NCI-H1092 (cell line): ENCODE measurements at places on chromosomes 4 and X.
A peak's percentile ranks its signal among the peaks of the same experiment; 100 is the strongest.

DNA sequence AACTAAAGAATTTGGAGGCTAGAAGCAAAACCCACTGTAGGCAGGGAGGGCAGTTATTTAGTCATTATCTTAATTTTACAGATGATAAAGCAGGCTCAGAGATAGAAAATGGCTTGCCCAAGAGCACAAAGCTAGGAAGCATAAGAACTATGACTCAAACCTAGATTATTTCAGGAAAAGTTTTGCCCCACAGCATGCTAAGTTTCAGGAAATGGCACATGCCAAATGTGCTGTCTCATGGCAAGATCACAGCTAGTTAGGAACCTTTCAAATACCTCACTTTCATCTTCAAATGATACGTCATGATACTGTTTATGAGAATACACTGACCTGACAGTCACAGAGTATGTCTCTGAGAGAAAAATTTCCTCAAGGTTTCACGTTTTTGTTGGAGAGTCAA, 78.5 kb upstream of the SPANXC start:
- no peak for DNase-seq

DNA sequence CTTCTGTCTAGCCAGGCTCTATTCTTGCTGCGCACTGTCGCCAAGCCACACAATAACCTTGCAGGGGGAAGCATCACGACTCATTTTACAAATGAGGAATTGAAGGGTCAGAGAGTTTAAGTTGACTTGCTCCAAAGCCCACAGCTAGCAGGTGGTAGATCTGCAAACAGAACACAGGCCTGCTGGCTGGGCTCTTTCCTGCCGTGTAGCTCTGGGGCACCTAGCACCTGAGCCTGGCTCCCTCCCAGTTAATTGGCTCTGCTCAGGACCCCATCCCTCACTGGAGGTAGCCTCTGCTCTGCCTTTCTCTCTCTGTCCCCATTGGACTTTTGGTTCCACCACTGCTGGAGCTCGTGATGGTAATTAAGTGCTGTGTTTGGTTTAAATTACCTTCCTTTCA, 98.5 kb downstream of the NSUN7 start:
- peak; percentile 20 for DNase-seq

DNA sequence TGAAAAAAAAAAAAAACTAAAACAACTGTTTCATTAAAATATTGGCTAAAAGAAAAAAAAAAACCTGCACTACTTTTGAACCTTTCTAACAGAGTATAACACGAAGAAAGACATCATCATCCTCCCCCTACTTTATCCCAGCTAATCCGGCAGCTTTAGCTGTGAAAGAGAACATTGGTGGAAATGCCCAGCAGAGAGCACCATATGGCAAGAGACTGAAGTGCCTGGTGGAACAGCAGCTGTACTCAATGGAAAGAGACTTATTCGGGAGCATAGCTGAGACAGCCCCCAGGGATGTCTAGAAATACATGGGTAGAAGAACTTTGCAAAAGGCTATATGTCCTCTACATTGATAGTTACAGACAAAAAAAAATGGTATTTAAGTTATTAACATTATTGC, 30.3 kb downstream of the STPG2 start:
- no peak for DNase-seq

DNA sequence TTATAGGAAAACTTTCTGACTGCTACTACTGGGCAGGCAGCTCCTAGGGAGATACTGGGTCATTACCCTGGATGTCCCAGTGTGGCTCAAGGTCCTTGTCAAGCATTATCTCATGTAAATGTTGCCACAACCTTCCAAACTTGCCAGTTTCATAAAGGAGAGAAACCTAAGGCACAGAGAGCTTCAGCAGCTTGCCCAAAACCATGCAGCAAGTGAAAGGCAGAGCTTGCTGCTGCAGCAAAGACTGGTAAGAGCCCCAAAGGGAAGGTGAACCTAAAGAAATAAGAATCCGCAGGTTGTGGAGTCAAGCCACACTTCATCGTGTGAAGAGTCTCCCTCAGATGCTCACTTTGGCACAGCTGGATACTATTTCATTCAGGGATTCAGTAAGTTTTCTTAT, 2.3 kb downstream of the MPP1 start:
- DNase-seq: no peak

DNA sequence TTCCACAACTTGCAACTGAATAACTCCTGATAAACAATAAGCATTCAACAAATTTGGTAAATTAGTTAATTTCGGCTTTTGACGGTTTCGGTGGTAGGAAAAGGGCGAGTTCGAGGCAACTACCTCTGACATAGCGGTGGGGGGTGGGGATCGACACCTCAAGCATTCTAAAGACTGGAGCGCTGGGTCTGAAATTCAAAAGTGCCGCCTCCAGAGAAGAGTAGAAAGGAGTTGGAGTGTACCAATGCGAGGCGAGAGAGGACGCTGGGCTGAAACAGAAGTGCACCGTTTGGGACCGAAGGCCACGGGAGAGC, 725 bp downstream of the SMC1A start:
- DNase-seq: peak; percentile 45

- no peak for DNase-seq
Observed at GRCh38 chrX:154486052-154486395, 391 bp downstream of the UBL4A start.

GRCh38 chrX:105803891-105804290, 18.4 kb upstream of the NRK start:
- DNase-seq: no peak

DNA sequence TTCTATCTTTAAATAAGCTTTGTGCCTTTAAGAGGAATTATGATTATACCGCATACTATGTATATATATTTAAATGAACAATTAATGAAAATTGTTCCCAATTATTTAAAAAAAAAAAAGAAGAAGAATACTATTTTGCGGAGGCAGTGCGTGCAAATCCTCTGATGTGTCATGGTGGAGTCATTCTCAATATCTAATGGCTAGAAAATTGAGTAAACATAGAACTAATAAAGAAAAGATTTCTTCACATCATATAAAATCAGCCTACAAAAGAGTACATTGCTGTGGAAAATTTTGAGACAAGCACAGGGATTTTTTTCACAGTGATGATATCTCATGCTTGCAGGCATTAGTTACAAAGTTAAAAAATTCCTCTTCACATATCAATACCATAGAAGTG, 2.6 kb upstream of the EREG start:
- DNase-seq: no peak

DNA sequence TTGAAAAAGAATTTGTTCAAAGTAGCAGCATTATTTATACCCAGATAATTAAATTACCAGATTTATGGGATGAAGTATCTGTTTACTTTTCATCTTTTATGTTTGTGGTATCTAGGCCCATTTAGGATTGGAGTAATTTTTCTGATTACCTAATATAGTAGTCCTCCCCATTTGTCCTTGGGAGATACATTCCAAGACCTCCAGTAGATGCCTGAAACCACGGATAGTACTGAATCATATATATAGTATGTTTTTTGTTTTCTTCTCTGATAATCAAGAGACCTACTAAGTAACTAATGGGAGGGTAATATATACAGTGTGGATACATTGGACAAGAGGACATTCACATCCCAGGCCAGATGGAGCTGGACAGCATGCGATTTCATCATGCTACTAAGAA, 30.7 kb upstream of the PTPN13 start:
- DNase-seq: no peak

DNA sequence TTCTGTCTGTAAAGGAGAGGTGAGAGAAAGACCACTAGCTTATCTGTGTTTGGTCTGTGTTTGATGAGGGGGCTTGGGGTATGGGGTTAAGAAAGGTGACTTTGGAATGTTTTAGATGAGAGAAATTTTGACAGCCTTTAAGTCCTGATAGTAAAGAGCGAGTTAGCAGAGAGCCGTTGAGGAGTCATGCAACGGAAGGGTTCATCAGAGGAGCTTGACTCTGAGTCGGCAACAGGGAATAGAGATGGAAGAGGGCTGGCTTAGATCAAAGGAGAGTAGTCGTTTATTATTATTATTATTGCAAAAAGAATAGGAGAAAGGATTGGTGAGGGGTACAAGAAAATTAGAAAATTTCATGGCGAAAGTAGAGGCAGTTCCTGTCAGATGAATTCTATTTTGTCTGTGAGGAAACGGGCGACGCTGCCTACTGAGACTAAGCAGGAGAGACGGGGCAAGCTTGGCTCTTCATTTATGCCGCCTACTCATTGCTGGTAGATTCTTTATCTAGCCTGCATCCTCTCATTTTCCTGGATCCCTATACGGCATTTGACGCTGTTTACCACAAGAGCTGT, 473 bp upstream of the VAMP7 start:
- no peak for DNase-seq

GRCh38 chrX:80430826-80431504, 10.7 kb downstream of the TENT5D start:
- no peak for DNase-seq

- DNase-seq: no peak
Observed at GRCh38 chrX:110338935-110339334, 19.7 kb upstream of the RTL9 start.

- no peak for DNase-seq
Observed at GRCh38 chr4:140877781-140878180, 121.6 kb upstream of the TBC1D9 start.

GRCh38 chr4:55396308-55397125, 760 bp downstream of the TMEM165 start:
- peak; percentile 14 for DNase-seq

DNA sequence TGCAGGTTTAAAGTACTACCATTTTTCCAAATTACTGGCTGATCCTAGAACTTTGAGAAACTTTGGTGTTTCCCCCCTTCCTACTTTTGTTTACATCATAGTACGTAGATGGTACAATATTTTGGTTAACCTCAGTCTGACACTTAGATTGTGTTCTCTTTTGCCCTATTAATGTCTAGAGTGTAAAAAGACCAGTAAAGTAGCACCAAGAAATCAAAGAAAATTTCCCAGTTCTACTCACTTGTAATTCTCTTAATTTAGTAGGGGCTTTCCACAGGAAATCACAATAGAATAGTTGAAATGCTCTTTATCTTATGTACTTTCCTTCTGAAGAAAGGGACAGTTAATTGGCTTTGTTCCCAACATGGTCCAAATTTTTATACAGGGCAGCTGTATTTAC, 51.6 kb downstream of the NFKB1 start:
- DNase-seq: no peak

- DNase-seq: no peak
Observed at GRCh38 chr4:2636331-2636730, 99.9 kb downstream of the FAM193A start.

GRCh38 chr4:127920521-127920920, 39.8 kb downstream of the PLK4 start:
- no peak for DNase-seq

DNA sequence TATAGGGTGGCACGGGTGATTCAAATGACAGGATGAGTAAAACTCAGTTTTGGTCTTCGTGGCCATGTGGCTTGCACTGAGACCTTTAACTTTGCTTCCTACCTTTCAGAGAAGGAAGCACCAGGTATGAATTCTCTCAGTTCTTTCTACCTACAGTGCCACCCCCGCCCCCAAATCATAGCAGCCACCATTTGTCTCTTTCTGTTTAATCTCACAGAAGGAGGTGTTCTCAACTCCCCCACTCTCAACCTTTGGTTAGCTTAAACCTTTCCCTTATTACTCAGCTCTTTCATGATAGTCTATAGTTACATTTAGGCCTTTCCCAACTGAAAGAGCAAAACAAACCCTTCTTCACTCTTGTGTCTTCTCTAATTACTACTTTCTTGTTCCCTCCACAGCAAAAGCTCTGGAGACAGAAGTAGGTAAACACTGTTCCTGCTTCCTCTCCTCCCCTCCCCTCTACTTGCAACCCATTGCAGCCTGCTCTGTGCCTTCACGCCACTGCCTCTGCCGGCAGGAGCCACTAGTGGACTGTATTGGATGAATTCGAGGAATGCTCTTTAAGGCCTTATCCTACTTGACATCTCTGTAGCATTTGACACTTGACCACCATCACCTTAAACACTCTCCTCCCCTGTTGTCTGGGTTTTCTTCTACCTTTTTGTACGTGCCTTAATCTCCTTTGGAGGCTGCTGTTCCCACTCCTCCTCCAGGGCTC, 123.7 kb downstream of the AFF1 start:
- DNase-seq: no peak

GRCh38 chr4:135605076-135605475, 1403.5 kb upstream of the PABPC4L start:
- no peak for DNase-seq

- DNase-seq: no peak
Observed at GRCh38 chr4:145816091-145816490, 122.5 kb downstream of the ZNF827 start.

- DNase-seq: no peak
Observed at GRCh38 chr4:101326576-101326975, 20.8 kb downstream of the PPP3CA start.

GRCh38 chr4:151967074-151967473, 206.3 kb upstream of the GATB start:
- no peak for DNase-seq

DNA sequence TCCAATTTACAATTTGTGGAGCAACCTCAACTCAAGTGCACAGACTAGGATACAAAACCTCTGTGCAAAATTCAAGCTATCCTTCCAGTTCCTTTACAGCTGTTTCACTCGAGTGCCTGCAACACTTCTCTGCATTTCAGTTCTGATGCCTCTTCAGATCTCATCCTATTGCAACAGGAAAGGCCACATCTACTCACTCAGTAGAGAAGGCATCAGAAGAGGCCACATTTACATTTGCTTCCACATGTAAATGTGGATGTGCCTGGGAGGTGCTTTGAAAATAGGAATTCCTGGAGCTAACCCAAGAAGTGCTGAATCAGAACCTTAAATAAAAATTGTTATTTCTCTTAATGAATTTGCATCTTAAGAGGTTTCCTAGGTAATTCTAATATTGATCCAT, 45.8 kb upstream of the SERTM2 start:
- DNase-seq: no peak

DNA sequence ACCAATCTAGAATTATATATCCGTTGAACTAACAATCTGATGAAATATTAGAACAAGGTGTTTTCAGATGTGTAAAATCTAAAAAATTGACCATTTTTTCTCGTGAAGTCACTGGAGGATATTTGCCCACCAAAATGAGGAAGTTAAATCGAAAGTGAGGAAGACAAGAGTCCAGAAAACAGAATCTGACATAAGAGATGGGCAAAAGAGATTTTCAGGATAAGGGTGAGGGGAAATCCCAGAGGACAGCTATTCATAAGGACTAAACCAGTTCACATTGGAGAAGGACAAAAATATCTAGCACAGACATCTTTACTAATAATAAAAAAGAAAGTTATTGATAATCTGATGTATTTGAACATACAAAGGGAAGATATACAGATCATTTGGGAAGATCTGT, 18.7 kb upstream of the ALG13 start:
- no peak for DNase-seq

DNA sequence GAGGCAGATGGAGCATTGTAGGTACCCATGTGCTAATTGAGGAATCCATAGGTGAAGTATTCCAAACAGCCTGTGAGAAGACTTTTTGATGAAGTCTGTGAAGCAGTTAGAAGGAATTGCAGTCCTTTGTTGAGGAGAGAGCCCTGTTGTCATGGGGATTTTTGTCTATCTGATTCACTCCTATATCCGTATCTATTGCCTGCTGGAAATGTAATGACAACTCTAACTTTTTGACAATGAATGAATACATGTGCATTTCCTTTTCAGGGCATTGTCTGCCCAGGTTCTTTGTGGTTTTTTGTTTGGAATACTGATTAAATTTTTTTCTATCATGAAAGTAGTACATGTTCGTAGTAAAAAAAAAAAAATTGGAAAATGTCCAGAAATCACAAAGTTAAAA, 31.1 kb downstream of the STK32B start:
- no peak for DNase-seq
